Right lung (tissue), 10 donors: ENCODE measurements at places on chromosomes 3 and 15. TPM values are rescaled to one million over a fixed set of nuclear protein-coding genes. Genes with fewer than 3 reads are reported as not detected.

GRCh38 chr3:67706934-67707333 is 52.5 kb upstream of the SUCLG2 start:
- no peak for DNase-seq

GRCh38 chr3:197212290-197212689 is 86.1 kb downstream of the DLG1 start:
- DNase-seq = no peak

DNA sequence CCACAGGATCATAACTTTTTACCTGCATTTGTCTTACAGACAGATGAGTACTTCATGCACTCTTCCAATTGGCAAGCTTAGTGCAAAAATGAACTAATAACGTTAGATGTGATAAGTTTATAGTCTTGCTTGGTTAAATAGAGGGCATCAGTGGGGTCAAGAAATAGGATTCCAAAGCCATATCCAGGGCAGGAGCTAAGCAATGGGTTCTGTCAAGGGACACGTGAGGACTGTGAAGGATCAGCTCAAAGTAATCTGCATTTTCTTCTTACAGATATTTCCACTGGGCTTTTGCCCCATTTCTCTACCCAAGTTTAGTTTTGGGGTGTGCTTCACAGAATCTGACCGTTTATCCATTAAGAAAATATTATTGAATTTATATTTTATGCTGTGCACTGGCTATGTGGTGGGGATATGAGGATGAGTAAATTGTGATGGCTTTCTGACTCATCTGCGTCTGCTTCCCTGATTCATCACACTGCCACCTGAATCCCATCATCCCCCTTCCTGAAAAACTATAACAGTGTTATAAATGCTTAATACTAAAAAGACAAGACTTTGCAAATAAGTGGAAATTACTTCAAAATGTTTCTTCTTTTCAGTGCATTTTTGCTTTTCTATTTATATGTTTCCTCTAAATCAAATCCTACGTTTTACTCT is 17.5 kb downstream of the PPP2R3A start:
- no peak for DNase-seq

Gene AGBL1
- 0.07 TPM for polyA plus RNA-seq

- no peak for DNase-seq
These were observed 134.3 kb upstream of the PRR20G start for GRCh38 chr3:127421943-127422662.

DNA sequence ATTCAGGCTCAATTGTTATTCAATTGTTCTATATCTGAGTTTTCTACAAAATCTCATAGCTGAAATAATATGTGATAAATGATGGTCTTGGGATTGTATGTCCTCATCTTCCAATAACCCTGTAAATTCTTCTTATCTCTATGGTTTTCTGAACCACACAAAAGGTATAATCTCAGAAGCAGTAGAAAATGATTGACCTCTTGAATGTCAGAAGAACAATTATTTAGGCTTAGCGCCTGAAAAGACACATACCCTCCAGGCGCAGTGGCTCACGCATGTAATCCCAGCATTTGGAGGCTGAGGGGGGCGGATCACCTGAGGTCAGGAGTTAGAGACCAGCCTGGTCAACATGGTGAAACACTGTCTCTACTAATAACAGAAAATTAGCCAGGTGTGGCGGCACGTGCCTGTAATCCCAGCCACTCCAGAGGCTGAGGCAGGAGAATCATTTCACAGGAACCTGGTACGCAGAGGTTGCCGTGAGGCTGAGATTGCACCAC is 288.0 kb upstream of the TBC1D5 start:
- no peak for DNase-seq

Gene UNC13C
- 19.8 TPM for polyA plus RNA-seq

- no peak for DNase-seq
These were observed 24.5 kb upstream of the NEDD4 start for GRCh38 chr15:56017920-56018319.

GRCh38 chr3:182715006-182715405 is 78.3 kb upstream of the ATP11B start:
- no peak for DNase-seq

Gene TGM5
- polyA plus RNA-seq = not detected

DNA sequence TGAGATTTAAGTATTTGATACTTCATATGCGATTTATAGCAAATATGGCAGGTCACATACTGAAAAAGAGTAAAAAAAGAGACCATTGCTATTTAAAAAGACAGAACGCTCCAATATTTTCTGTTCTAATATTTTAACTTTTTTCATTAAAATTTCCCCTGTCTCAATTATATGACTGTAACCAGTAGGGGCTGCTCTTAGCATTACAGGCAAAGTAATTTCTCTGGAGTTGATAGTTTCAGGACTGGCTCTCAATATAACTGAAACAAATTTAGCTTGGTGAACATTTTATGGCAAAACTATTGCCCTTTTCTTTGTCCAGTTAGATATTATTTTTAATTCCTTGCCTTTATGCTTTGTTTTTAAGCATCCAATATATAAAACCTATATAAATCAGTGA is 286.3 kb upstream of the ROBO2 start:
- DNase-seq = peak; percentile 39

- no peak for DNase-seq
These were observed 17.6 kb upstream of the CLDN16 start for GRCh38 chr3:190370369-190370768.

DNA sequence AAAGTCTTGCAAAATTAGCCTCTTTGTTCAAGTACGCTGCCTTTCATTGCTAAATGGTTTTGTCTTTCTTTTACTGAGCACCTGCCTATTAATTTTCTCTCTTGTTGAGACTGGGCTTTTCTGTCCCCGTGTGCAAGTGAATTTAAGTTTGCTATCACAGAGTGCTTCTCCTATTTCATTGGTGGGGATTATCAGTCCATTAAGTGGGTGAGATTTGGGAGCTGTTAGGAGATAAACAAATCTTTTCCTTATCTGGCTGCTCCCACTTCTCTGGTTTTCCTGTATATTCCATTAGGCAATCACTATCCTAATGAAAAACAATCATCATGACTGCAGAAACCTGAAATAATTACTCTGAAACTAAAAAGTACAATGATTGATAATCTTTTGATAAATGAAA is 254.2 kb downstream of the NR1D2 start:
- no peak for DNase-seq

Gene GPR160
- 14.3 TPM for polyA plus RNA-seq

DNA sequence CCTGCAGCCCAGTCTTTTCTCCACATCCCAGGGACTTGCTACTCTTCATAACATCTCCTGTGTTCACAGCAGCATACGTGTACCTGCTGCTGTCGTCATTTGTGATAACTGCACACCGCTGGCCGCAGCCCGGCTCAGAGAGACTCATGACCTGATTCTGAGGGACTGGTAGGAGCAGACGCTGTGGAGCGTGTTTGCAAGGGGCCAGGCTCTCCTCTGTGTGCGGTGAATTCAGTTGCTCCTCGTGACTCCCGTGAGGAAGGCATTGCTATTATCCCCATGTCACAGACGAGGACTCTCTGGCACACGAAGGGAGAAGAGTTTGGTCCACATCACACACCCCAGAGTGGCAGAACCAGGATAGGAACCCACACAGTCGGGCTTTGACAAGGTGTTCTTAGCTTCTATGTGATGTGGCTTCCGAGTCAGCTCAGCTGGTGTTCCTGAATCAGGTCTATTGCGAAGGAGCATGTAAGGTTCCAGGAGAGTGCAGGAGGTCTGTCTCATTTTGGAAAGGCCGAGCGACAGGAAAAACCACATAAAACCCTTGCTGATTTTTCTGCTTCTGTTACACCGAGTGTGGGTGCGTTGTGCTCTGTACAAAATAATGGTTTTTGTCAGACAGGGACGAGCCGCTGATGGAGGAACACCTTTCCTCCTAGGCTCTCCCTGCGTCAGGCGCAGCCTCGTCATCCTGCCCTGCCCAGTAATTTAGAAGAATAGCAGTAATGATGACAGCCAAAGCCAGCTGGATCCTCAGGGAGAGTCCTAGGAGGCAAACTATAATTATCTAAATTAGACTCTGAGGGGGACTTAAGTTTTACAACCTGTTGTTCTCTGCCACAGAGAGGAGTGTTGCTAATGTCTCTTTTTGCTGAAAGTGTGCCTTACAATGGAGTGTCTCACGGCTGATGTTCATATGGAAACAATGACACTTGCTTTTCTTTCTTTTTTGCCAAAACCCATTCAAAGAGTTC is 157.5 kb upstream of the RGMA start:
- no peak for DNase-seq

DNA sequence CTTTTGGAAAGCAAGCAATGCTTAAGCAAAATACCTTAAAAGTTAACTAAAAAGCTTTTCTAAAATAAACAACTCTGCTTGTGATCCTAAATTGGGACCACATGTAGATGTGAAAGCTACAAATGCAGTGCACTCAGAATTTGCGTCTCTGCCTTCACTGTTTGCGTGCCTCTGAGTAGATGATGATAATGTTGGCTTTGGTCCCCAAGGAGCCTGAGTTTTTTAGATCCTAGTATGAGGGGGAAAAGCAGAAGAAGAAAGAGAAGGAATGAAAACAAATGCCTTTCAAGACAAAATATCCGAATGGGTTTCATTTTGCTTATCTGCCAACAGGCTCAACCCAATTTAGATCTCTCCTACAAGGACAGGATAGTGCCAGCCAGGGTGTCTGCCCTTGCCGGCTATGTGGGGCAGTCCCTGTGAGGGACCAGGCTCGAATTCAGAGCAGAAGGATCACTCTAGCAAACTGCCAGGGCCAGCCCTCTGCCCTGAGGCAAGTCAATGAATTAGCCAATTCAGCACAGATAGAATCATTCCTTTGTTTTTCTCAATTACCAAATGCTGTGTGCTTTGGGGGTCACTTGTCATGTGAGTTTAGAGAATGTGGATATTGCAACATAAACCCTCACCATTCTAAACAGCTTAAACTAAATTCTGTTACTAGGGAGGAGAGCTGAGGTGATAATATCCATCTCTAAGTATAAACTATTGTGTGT is 28.5 kb downstream of the SCG5 start:
- peak; percentile 26 for DNase-seq

Gene AHSG
- polyA plus RNA-seq = 35.6 TPM

- no peak for DNase-seq
These were observed 287.7 kb upstream of the NR2F2 start for GRCh38 chr15:96042734-96043224.

- DNase-seq = no peak
These were observed 46.9 kb downstream of the RLBP1 start for GRCh38 chr15:89174476-89174875.

- DNase-seq = no peak
These were observed 248.3 kb downstream of the SLCO3A1 start for GRCh38 chr15:92101708-92102394.

GRCh38 chr3:57951066-57951882 is 56.9 kb upstream of the FLNB start:
- DNase-seq = no peak

Gene DGKG
- 4.4 TPM for polyA plus RNA-seq

Gene NDUFB5
- polyA plus RNA-seq = 180 TPM

DNA sequence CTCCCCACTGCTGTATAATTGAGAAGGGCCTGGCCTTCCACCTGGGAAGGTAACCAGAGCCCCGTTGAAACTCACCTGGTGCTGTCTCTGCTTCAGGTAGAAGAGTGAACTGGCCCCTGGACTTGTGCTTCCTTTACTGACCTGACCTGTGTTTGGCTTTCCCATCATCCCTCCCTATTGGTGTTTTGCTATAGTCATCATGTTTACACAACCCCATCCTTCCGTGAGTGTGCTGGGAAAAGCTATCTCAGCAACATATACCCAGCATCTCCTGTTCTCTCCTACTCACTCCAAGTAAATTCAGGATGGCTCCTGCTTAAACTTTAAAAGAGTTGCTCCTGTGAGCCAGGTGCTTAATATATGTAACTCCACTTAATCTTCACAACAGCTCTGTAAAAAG is 77.2 kb upstream of the TSC22D2 start:
- DNase-seq = no peak

GRCh38 chr3:72332036-72332435 is 516.2 kb downstream of the SHQ1 start:
- DNase-seq = no peak

Gene SEMA3F
- 56.5 TPM for polyA plus RNA-seq

DNA sequence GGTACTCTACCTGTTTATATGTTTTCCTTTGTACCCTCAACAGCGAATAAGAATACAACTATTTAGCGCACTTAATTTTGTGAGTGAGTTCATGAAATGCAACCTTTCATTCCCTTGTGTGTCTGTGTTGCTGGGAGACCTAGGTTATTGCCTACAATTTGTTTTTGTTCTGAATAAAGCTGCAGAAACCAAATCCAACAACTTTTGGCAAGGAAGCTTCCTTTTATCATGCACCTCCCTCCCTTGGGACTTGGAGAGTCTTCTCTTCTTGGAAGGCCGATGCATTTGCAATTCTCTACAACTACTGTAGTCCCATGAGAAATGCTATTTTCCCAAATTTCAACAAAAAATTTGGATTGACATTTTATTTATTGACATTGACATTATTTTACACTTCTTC is 1002.4 kb upstream of the CADM2 start:
- DNase-seq = no peak

DNA sequence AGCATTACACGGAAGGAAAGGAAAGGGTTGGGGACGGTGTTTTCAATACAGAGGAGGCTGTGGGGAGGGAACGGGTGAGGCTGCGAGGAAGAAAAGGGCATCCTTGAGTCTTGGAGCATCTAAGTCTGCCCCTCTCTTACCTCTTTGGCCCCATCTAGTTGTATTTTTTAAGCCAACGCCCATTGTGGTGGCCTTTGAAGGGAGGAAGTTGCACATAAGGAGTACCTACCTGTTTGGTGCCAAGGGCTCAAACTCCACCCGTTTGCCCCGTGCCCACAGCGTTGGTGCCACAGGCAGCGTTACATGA is 146.1 kb upstream of the UMPS start:
- DNase-seq = no peak

- no peak for DNase-seq
These were observed 24.1 kb upstream of the AKAP13 start for GRCh38 chr15:85356276-85356675.

GRCh38 chr3:188772886-188773285 is 398.9 kb upstream of the TPRG1 start:
- DNase-seq = no peak

GRCh38 chr3:22612927-22613326 is 590.2 kb upstream of the UBE2E2 start:
- no peak for DNase-seq

DNA sequence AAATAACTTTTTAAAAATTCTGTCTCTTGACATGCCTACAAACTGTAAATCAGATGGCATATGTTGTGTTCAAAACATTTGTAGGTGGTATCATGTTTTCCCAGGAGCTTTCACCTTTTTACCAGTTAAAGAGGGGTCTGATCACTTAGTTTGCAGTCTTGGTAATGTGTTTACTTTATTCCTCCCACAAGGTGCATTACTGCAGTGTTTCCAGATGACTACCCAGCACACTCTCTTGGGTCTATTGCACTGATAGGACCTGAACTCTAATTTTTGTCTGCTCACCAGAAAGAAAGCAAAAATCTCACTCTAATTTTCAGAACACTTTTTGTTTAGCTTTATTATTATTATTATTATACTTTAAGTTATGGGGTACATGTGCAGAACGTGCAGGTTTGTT is 734.1 kb downstream of the GBE1 start:
- DNase-seq = no peak

Gene RARB
- 34.8 TPM for polyA plus RNA-seq

- DNase-seq = peak; percentile 57
These were observed 125.8 kb downstream of the PGPEP1L start for GRCh38 chr15:98881526-98882520.

- DNase-seq = no peak
These were observed 132.9 kb downstream of the KCNMB2 start for GRCh38 chr3:178669022-178669601.
